ENCODE measurements at places on chromosomes 6 and 20. TPM values are rescaled to one million over a fixed set of nuclear protein-coding genes. Genes with fewer than 3 reads are reported as not detected.

DNA sequence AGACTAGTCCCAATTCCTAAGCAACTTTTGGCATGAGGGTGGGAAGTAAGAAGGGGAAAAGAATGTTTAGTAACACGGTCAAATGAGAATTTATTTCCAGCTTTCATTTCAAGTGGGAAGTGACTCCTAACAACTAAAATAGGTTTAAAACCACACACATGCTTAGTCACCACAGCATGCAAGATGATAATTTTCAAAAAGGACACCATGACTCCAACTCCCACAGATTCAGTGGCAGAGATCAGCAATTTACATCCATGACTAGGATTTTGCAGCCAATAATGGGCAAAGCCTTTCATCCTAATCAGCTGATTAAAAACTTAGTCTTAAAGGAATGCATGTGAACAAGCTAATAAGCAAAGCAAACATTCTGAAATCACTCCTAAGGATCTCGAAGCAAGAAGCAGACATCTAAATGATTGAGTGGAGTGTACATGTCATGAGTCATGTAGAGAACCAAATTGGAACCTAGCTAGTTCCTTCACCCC lies 48.1 kb upstream of the GCLC start:
- H3K4me1 ChIP-seq = no peaks in the 10 kb centered on the region
- no peak for DNase-seq
- no peaks in the 10 kb centered on the region for H3K36me3 ChIP-seq
- no peaks in the 10 kb centered on the region for H3K27me3 ChIP-seq
- no peak overlapping the region for H3K4me3 ChIP-seq

- H3K27ac ChIP-seq = no peak overlapping the region
- no peak overlapping the region for H3K4me3 ChIP-seq
- no peak for DNase-seq
- H3K27me3 ChIP-seq = no peaks in the 10 kb centered on the region
- H3K4me1 ChIP-seq = no peaks in the 10 kb centered on the region
These were observed 3.8 kb upstream of the TRIB3 start for GRCh38 chr20:376750-377149.

- DNase-seq = no peak
- H3K27ac ChIP-seq = no peak overlapping the region
- H3K27me3 ChIP-seq = no peaks in the 10 kb centered on the region
- no peak overlapping the region for H3K4me3 ChIP-seq
- no peaks in the 10 kb centered on the region for H3K4me1 ChIP-seq
These were observed 193.8 kb downstream of the COL12A1 start for GRCh38 chr6:75012018-75012417.

GRCh38 chr6:154673919-154674318 lies 59.3 kb upstream of the SCAF8 start:
- no peak overlapping the region for H3K27ac ChIP-seq
- H3K4me1 ChIP-seq = no peaks in the 10 kb centered on the region
- no peaks in the 10 kb centered on the region for H3K27me3 ChIP-seq
- no peaks in the 10 kb centered on the region for H3K36me3 ChIP-seq
- no peak overlapping the region for H3K4me3 ChIP-seq

- H3K27me3 ChIP-seq = no peaks in the 10 kb centered on the region
- H3K4me1 ChIP-seq = no peaks in the 10 kb centered on the region
- H3K36me3 ChIP-seq = no peaks in the 10 kb centered on the region
These were observed 565 bp downstream of the QKI start for GRCh38 chr6:163414946-163415619.

DNA sequence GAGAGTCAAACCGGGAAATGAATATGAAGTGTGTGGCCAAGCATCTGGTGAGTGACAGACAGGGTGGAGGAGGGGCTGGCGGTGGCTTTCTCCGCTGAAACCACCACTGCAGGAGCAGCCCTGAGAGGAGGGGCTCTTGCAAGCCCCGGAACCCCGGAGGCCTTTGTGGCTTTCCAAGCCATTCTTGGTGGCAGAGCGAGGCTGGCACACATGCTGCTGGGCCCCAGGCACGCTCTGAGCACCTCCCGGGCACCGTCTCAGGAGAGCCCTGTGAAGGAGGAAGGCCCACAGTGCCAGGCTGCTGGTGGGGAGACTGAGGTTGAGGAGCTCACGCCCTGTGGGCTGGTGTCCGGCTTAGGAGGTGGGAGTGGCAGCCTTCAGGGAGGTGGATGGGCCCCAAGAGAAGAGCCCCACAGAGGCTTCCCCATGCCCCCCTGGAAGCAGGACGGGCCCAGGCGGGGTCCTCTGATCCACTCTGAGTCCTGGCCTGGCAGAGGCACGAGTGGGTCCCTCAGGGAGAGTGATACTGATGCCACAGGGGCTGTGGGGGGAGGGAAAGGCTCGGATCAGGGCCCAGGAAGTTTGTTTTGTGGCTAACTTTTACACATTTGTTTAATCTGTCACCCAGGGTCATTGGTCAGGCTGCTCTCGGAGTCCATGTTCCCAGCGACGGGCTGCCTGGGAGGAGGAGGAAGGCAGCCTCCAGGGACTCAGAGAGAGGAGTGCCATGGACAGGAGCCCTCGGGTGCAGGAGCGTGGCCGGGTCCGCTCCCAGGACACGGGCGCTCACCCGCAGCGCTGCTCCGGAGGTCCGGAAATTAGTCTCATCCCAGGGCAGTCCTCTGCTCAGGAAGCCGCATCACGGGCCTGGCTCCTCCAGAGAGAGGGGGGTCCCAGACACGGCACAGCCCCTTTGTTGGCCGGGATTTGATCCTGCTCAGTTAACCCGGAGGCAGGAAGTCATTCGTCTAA lies 170.7 kb downstream of the ERMARD start:
- no peaks in the 10 kb centered on the region for H3K4me1 ChIP-seq
- no peaks in the 10 kb centered on the region for H3K27me3 ChIP-seq
- no peak for DNase-seq

DNA sequence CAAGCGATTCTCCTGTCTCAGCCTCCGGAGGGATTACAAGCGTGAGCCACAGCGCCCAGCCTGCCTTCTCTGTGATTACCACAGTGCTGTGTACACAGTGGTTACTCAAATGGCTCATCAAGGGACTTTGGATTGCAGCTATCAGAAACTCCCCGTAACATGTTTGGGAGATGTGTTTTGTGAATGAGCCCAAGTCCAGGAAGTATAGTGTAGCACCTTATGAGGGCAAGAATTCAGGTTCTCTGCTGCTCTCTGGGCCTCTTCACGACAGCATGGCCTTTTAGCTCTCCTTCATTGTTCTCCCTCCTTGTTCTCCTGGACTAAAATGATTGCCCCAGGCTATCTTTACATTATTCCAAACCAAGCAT lies 34.1 kb upstream of the RPL7L1 start:
- no peak overlapping the region for H3K4me3 ChIP-seq
- no peak overlapping the region for H3K27ac ChIP-seq
- H3K27me3 ChIP-seq = no peaks in the 10 kb centered on the region

GRCh38 chr6:47352194-47352920 lies 42.7 kb upstream of the TNFRSF21 start:
- no peak overlapping the region for H3K4me3 ChIP-seq
- no peak overlapping the region for H3K27ac ChIP-seq
- no peaks in the 10 kb centered on the region for H3K4me1 ChIP-seq
- no peak for DNase-seq

- peak overlapping the region; percentile 75 for H3K27ac ChIP-seq
- H3K36me3 ChIP-seq = no peaks in the 10 kb centered on the region
- no peak overlapping the region for H3K4me3 ChIP-seq
- no peaks in the 10 kb centered on the region for H3K4me1 ChIP-seq
- H3K27me3 ChIP-seq = no peaks in the 10 kb centered on the region
- no peak for DNase-seq
These were observed 39.7 kb upstream of the CARMIL1 start for GRCh38 chr6:25239498-25239897.

DNA sequence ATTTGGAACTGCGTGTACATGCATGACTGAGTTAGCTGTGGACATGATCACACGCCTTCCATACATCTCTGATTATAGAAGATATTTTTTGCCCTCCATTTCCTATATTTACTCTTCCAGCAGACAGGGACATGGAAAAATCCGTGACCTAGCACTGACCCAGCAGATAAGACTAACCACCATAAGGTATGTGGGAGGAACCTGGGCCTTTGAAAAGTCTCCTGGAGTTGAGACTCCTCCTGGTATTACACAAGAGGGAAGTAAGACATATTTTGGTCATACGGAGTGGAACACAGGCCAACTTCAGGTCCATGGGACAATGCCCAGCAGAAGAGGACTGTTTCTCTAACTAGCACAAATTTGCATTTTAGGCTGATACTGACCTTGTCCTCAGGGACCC lies 13.7 kb upstream of the SIRPB1 start:
- DNase-seq = no peak
- H3K27ac ChIP-seq = no peak overlapping the region
- no peak overlapping the region for H3K4me3 ChIP-seq
- H3K27me3 ChIP-seq = no peaks in the 10 kb centered on the region
- H3K4me1 ChIP-seq = no peaks in the 10 kb centered on the region

- no peaks in the 10 kb centered on the region for H3K4me1 ChIP-seq
- H3K36me3 ChIP-seq = no peaks in the 10 kb centered on the region
These were observed 84.1 kb downstream of the GINS1 start for GRCh38 chr20:25491446-25492038.

DNA sequence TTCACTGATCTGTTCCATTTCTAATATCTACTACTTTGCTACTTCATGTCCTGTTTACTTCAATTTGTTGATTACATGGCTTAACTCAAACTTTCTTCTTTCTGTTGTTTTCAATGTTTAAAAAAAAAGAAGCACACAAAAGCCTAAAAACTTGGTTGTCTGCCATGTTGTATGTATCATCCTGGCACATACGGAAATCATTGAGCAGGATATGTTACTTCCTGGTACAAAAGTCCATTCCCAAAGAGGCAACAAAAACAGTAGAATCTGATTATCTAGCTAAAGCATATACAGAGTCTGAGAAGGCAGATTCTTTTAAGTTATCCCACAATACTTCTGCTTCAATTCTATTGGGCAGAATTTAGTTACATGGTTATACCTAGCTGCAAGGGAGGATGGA lies 14.5 kb upstream of the COL12A1 start:
- H3K27ac ChIP-seq = no peak overlapping the region
- no peak overlapping the region for H3K4me3 ChIP-seq

DNA sequence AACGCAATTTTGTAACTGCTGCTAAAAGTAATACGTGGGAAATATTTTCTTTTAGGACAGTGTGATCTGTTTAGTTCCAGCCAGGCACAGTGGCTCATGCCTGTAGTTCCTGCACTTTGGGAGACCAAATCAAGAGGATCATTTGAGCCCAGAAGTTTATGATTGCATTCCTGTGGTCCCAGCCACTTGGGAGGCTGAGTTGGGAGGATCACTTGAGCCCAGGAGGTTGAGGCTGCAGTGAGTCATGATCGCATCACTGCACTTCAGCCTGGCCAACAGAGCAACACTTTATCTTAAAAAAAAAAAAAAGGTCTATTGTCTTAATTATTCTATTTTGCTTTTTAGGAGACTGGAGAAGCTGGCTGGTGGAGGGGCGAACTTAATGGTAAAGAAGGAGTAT lies 101.5 kb downstream of the CD2AP start:
- no peaks in the 10 kb centered on the region for H3K27me3 ChIP-seq
- no peaks in the 10 kb centered on the region for H3K4me1 ChIP-seq
- no peak overlapping the region for H3K27ac ChIP-seq
- no peaks in the 10 kb centered on the region for H3K36me3 ChIP-seq

GRCh38 chr6:41269166-41269565 lies 17.3 kb downstream of the TREM1 start:
- H3K27me3 ChIP-seq = no peaks in the 10 kb centered on the region
- no peak overlapping the region for H3K4me3 ChIP-seq
- no peaks in the 10 kb centered on the region for H3K36me3 ChIP-seq
- H3K27ac ChIP-seq = no peak overlapping the region
- no peak for DNase-seq
- H3K4me1 ChIP-seq = no peaks in the 10 kb centered on the region

Gene VGLL2
- not detected for total RNA-seq

Gene SLC22A16
- not detected for total RNA-seq

Gene AARS2
- 24.1 TPM for total RNA-seq
